ENCODE measurements at places on chromosomes 3 and 15. TPM values are rescaled to one million over a fixed set of nuclear protein-coding genes. Genes with fewer than 3 reads are reported as not detected.

DNA sequence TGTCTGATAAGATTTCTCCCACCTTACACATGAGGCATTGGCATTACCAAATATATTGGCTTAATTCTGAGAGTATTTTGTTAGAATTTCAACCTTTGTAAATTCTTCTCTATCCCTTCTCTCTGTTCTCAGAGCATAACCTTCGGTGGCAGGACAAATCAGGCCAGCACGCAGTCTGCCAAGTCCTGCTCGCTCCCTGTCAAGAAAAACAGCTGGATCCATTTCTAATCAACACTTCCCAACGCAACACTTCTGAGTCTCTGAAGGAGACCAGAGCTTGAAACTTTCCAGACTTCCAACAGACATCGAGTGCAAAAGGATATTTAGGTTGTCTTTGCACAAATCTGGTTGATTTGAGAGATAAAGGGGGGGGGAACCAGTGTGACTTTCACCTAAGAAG, 125.7 kb downstream of the SV2B start:
- DNase-seq: no peak

DNA sequence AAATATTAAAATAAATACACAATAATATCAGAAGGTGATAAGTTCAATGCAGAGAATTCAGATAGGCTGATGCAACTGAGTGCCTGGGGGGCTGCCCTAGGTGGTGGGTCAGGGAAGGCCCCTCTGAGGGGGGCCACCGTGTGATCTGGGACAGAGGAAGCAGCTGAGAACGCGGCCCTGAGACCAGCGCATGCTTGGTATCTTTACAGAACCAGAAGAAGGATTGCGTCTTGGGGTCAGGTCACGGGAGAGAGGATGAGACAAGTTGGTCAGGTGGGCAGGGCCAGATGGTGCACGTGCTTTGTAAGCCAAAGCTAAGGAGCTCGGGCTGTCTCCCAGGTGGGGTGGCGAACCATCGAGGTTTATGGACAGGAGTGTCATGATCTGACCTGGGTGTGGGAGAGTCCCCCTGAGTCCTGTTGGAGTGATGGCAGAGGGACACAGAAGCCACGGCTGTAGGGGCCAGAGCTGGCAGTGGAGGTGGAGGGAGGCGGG, 121.2 kb downstream of the ETFA start:
- DNase-seq: no peak

PRR20G gene
- not detected for total RNA-seq

- DNase-seq: no peak
Observed at GRCh38 chr15:75056036-75056435, 32.6 kb downstream of the PPCDC start.

KAT2B gene
- total RNA-seq: 40.2 TPM

GRCh38 chr15:96411056-96412031, 80.8 kb downstream of the NR2F2 start:
- DNase-seq: no peak

GRCh38 chr15:71780115-71780976, 30.0 kb upstream of the NR2E3 start:
- DNase-seq: no peak

DNA sequence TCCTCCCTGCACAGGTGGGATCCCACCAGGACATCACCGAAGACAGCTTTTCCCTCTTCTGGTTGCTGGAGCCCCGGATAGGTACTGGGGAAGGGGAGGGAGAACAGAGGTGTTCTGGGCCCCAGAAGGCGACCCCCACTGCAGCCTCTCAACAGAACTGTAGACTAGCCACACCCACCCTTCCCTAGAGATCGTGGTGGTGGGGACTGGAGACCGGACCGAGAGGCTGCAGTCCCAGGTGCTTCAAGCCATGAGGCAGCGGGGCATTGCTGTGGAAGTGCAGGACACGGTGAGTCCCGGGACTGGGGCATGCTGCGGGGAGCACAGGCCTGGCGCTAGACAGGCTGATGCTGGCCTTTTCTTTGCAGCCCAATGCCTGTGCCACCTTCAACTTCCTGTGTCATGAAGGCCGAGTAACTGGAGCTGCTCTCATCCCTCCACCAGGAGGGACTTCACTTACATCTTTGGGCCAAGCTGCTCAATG, 809 bp downstream of the NDUFAF3 start:
- DNase-seq: no peak

RFT1 gene
- total RNA-seq: 33.3 TPM

GRCh38 chr15:100332231-100332630, 9.5 kb downstream of the ADAMTS17 start:
- no peak for DNase-seq

DNA sequence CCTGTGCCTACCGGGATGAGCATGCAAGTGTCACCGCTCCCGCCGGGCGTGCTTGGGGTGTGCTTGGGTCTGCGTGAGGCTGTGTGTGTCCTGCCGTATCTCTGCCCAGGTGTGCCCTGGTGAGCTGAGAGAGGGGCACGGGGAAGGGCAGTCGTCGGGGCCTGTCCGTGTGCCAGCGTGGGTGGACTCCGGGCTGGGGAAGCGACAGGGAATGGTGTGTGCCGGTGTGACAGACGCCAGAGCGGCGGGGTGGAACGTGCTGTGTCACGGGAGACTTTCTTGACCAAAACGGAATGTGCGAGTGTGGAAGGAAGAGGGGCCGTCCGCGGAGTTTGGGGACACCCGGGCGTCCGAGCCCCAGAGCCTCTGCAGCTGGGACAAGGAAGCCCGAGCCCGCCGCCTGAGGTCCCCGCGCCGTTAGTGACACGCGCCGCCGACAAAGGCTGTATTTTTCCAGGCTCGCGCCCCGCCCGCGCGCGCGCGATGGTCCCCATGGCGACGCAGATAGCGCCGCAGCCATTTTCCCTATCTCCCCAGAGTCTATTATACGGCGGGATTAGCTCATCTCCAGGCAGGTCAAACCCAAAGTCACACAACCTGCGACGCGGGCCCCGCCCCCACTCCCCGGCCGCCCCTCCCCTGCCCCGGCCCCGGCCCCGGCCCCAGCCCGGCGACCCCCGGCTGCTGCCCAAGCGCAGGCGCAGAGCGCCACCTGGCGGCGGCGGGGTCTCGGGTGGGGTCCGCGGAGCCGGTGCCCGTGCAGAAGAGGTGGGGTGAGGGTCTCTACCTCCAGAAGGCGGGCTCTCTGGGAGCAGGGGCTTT, 4.5 kb upstream of the GATA2 start:
- peak; percentile 80 for DNase-seq

PDZRN3 gene
- 38.3 TPM for total RNA-seq

DNA sequence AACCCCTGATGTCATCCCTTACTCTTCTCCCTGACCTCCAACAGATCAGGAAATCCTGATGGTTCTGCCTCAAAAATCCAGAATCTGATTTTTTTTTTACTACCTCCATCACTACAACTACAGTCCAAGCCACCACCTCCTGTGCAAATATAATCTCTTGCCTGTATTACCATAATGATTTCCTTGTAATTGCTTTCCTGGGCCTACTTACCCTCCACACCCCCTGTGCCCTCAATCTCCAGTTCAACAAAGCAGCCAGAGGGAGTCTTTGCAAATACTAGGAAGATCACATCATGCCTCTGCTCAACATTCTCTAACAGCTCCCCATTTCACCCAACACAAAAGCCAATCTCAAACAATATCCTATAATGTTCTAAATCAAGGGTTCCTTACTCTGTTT, 159.9 kb downstream of the FMN1 start:
- no peak for DNase-seq

DNA sequence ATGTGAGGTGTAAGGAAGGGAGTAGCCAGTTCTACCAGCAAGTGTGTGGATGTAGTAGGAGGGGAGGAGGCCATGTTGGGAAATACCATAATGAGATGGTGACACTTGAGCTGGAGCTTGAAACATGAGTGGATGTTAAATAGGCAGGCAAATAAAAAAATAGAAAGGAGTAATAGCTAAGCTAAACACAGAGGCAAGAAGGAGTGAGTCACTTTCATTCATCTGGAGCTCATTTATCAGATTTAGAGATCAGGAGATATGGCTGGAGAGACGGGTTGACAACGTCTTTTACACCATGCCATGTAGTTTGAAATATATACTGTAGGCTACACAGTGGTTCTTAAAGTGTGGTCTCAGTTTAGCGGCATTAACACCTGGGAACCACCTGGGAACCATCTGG, 390.5 kb downstream of the DIPK2A start:
- DNase-seq: no peak

DNA sequence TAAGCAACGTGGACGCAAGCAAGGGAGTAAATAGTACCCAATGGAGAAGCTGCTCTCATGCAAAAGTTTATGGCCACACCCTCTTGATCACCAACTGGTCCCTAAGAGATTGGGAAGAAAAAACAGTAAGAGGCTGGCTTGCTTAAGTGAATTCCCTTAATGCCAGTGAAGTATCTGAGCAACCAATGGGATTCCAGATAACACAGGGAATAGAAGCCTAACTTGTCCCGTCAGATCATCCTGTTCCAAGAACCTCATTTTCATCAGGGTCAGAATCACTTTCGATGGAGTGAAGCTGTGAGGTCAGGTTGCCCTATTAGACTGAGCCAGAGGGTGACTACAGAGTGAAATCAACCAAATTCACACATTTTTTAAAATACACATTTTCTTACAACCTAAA, 104.3 kb downstream of the CD47 start:
- DNase-seq: no peak

WDR93 gene
- 0.68 TPM for total RNA-seq

- no peak for DNase-seq
Observed at GRCh38 chr3:16011376-16011775, 163.1 kb upstream of the GALNT15 start.

PSMD6 gene
- total RNA-seq: 69.6 TPM

SLC51B gene
- total RNA-seq: not detected

- no peak for DNase-seq
Observed at GRCh38 chr15:62951481-62951880, 91.1 kb upstream of the TPM1 start.

GRCh38 chr3:156582532-156583183, 27.7 kb upstream of the SSR3 start:
- DNase-seq: no peak

LEKR1 gene
- 3.5 TPM for total RNA-seq

GRCh38 chr15:33545866-33546265, 235.1 kb downstream of the RYR3 start:
- no peak for DNase-seq

GRCh38 chr3:143464850-143465249, 345.3 kb downstream of the CHST2 start:
- no peak for DNase-seq

DNA sequence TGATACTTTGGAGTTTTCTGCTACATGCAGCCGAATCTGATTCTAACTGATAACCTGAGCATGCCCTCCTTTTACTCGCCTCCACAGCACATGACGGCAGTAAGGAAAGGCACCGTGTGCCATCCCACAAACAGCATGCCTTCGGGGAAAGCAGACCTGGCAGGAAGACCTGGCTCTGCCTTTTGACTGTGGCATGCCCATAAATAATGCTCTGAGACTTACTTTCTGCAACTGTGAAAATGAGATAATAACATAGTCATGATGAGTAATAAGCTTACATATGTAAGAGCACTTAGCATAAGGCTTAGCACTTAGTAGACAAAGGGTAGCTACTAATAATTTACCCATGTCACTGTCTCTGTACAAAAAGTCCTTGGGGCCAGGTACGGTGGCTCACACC, 32.9 kb downstream of the MTHFS start:
- no peak for DNase-seq

DNA sequence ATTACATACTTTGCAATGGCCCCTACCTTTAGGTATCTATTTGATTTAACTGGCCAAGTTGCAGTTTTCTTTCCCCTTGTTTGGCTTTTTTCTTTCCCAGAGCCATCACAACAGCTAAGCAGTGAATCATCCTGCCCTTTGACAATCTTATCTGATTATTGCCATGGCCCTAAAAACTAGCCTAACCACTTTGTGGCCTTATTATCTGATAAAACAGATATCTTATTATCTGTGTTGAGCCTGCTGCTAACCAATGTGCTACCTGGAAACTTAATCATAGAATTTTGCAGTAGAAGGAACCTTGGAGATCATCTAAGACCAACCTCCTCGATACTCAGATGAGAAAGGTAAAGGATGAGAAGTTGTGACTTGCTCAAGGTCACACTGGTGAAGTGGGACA, 37.1 kb downstream of the EIF4E3 start:
- DNase-seq: no peak

- DNase-seq: no peak
Observed at GRCh38 chr3:63565220-63565619, 87.3 kb upstream of the SNTN start.

IMPG2 gene
- total RNA-seq: 0.31 TPM

DNA sequence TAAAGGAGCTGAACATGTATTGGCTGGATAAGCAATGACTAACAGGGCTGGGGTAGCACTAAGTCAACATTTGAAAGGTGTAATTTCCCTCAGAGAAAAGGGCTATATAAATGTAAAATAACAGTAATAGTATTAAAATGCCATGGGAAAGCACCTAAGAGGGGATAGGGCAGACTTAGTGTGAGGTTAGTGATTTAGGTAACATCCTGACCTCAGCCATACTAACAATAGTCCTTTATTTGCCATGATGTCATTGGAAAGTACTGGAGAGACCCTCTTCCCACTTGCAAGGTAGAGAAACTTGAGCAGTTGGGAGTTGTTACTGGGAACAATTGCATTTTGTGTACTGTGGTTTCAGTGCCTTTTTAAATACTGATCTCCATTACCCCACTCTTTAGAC, 103.4 kb downstream of the LSAMP start:
- no peak for DNase-seq

HPS3 gene
- 27.5 TPM for total RNA-seq

- no peak for DNase-seq
Observed at GRCh38 chr15:48002767-48003166, 118.0 kb upstream of the SLC24A5 start.

ECE2 gene
- 0.81 TPM for total RNA-seq

Measured in ureter (tissue), 1 donor.